ENCODE measurements at places on chromosomes 16 and 17. TPM values are rescaled to one million over a fixed set of nuclear protein-coding genes. Genes with fewer than 3 reads are reported as not detected.

GRCh38 chr16:57540906-57541753 lies 1.3 kb upstream of the ADGRG5 start:
- DNase-seq, result no peak

- no peak for DNase-seq
These were observed 336.9 kb downstream of the SOX9 start for GRCh38 chr17:72457712-72458111.

DEXI gene
- 35.6 TPM for total RNA-seq

VAT1L gene
- total RNA-seq, result 5.2 TPM

CDH8 gene
- total RNA-seq, result 7.1 TPM

DNA sequence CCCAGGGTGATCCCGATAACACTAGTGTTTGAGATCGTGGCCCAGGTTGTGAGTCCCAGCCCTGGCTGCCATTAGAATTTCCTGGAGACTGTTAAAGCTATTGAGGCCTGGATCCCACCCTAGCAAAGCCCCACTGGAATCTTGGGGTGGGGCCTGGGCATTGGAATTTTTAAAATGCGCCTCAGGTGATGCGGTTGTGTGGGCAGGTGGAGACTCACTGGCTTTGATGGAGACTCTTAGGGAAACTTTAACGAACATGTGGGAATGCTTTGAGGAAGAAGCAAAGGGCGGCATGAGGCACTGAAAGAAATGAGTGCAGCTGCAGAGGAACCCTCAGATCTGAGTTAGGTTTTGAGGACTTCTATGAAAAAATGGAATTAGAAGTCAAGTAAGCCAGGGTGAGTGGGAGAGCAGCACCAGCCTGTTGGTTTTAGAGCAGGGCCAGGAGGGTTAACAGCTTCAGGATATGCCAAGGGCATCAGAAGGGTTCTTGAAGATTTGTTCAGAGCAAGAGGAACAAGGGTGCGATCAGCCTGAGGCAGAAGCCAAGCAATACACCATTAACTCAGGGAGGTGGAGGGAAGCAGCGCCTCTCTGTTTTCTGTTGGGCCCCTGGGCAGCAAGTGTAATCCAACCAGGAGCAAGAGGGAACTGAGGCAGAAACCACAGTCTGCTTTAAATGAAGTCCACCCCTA lies 42.5 kb downstream of the KSR1 start:
- DNase-seq, result no peak

NME2 gene
- total RNA-seq, result 545 TPM

DNA sequence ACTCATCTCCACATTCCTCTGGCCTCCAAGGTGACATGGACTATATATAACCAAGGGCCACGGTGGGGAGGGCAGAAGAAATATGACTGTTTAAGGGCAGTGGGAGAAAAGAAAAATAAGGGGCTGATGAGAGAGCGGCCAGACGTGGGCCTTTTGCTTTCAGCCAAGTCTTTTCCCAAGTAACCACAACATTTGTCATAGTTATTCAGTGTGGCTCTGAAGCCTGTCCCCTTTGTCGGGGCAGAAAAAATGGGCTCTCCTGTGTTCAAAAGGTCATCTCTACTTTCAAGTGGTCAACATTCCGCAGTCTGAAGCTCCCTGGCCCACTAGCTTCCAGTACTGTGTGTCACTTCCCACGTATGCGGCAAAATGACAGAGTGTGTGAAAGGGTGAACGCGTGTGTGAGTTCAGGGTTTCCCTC lies 245.4 kb downstream of the NTN1 start:
- DNase-seq, result no peak

DNA sequence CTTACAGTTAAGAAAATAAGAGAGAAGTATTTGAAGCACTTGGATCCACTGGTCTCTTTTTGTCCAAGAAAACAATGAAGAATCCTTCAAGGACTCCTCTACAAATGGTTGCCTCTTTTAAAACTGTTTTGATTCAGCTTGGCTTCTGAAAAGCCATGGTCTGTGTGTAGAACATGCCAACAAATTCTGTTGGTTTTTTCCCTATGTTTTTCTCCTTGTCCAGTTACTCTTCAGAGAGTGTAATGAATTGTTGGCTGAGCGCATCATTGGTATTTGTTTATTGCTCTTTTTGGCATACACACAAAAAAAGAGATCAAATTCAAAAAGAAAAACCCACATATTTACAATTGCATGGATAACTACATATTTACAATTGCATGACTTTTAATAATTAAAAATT lies at the start of gene ABCA10:
Gene ABCA10 (minus strand): TSS at position 249 of the 400 bp plus-strand sequence. CDS start 3,466 bp downstream, outside the sequence.
- no peak for DNase-seq

GINS3 gene
- 22.2 TPM for total RNA-seq

DNA sequence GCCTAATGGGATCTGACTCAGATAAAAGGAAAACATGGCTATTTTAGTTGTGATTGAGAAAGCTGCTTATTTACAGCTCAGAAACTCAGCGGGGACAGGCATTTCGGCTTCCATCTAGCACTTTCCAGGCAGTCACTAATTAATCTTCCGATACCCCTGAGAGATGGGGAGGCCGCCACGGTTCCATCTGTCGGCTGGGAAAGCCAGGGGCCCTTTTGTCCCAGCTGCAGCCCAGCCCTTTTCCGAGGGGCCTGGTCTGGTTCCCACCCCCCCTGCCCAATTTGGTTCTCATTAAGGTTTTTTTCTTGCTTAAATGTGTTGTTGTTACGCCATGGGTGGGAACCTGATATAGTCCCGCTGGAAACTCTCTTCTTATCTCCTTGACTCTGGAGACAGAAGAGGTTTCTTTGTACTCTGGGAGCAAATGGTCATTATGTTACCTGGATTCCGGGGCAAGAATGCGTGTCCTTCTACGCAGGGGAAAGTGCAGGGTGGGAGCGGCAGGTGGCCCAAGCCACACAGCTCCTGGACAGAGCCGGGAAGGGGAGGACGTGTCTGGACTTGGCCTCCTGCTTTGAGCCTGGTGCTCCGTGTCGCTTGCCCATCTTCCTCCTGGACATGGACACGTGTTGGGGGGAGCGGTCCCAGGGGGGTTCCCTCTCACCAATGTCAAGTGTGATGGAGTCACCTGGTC lies 50.9 kb upstream of the GSE1 start:
- DNase-seq, result no peak

DNA sequence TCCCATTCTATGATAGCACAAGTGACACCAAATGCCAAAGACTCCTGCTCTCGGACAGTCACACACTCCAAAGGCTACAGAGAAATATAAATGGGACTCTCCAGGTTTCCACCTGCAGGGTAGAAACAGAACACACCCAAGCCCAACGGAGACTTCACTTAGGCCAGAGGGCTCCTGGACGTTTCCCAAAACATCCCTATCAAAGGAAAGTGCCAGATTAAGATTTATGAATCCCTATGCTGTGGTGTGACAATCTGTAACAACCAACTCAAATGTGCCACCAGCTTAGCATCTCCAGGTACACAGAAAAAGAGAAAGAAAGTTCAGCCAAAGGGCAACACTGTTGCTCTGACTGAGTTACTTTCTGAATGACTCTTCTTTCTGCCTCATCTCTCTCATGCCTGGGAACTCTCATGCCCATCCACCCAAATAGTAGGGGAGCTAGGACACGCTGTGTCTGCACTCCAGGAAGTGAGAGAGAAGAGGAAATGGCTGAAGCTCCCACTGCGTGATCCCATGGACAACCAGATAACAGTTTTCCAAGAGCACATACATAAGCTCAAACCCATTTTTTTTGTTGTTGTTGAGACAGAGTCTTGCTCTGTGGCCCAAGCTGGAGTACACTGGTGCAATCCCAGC lies 49.7 kb downstream of the SMG6 start:
- DNase-seq, result no peak
